ENCODE measurements at places on chromosomes 13 and 19.

GRCh38 chr13:53778937-53779336 lies 750.3 kb downstream of the OLFM4 start:
- no peak for DNase-seq

DNA sequence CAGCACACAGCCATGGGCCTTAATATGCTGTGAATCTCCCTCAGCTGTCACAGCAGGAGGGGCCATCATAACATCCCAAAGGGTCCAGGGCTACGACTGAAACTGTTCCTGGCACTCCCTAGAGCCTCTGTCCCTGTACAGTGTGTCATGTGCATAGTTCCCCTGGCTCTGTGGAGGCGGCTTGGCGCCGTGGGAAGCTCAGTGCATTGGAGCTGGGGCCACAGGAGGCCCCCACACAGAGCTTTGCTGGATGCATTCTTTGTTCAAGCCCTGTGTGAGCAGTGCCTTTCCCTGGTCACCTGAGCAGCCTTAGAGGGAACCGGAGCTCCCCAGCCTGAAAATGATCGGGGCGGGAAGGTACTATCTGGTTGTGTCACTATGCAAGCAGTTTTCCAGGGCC lies 21.4 kb downstream of the UBXN6 start:
- no peak for DNase-seq

- DNase-seq: no peak
Observed at GRCh38 chr19:38869160-38869835, 8.8 kb downstream of the RINL start.

GRCh38 chr13:50747737-50748350 lies 95.6 kb downstream of the DLEU7 start:
- no peak for DNase-seq

DNA sequence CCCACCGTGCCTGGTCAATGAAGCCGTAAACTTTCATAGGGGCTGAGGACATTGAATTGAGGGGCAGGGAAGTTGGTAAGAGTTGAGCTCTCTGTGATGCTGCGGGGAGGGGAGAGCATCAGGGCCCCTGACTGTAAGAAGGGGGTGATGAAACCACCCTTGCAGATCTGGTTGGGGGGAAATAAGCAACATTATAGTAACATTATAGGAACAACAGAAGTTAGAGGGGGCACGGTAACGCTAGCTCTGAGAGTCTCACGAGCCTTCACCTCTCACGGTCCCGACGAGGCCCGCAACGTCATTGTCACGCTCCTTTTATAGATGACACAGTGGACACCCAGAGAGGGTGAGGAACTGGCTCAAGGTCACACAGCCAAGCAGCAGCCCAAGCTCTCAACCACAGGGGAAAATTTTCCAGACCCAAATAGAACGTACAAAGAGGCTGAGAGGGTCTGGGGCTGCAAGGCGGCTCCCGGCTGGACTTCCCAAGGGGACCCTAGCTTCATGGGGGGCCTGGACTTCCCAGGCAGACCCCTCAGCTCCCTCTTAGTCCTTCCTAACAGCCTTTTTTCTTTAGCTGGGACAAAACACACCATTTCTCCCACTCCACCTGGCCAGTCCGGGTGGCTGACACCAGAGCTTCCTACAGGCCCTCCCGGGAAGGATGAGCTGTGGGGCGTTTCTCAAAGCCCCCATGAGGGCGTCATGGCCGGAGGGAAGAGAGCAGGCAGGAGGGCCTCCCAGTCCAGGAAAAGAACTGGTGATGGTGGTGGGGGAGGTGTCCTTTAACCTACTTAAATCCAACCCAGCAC lies 4.1 kb downstream of the TLE5 start:
- no peak for DNase-seq

- DNase-seq: peak; percentile 81
Observed at GRCh38 chr19:13764101-13764807, at the start of gene MRI1. Gene MRI1, plus strand, starts transcription at chr19:13764522. Its CDS starts 67 bp downstream, at chr19:13764589.

GRCh38 chr13:74819549-74819948 lies 662.4 kb downstream of the TBC1D4 start:
- DNase-seq: no peak

DNA sequence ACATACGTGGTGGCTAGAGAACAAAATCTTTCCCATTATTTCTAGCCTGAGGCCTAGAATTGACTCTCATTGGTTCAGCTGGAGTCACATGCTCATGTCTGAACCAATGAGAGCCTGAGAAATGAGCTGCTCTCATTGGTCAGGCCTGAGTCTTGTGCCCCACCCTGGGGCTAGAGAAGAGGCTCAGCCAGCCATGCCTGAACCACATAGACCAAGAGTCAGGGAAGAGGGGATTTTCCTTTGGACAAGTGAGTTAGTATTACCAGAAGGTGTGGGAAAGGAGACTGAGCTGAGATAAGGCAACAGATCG lies 6.9 kb downstream of the FXYD5 start:
- no peak for DNase-seq

DNA sequence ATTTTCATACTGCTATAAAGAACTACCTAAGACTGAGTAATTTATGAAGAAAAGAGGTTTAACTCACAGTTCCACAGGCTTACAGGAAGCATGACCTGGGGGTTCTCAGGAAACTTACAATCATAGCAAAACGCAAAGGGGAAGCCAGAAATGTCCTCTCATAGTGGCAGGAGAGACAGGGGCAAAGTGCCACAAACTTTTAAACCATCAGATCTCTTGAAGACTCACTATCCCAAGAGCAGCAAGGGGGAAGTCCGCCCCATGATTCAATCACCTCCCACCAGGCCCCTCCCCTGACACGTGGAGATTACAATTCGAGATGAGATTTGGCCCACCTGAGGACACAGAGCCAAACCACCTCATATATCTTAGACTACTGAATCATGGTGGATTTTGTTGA lies 198.7 kb downstream of the KCTD12 start:
- DNase-seq: no peak

DNA sequence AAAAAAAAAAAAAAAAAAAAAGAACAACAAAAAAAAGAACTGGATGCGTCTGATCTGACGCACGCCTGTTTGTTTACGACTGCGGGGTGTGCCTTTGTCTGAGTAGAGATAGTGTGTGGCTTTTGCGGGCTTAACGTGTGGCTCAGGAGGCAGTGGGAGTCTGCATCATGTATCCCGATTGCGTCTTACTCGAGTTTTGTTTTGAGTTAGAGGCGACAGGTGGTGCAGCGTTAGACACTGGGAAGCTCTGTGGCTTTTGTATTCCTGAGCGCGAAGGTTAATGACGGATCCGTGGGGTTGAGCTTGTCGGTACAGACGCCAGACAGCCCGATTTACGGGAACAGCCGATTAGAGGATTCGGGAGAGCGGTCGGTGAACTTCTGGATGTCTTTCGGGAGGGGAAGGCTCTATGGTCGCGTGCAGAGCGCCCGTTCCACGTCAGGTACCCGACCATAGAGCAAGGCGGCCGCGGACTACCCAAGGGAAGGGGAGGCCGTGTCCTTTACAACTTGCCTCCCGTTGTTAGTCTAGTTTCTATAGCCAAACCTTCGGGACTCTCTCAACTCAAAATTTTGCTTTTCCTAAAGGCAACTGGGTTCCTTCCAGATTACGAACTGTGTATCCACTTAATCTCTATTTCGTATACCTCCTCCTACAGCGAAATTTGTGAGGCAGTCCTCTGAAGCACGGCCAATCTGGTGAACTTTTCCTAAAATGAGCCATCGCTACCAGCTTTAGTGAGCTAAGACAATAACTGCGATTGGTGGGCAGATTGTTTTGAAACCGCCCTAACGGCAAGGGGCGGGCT lies 926 bp upstream of the HNRNPUL1 start:
- peak; percentile 69 for DNase-seq

DNA sequence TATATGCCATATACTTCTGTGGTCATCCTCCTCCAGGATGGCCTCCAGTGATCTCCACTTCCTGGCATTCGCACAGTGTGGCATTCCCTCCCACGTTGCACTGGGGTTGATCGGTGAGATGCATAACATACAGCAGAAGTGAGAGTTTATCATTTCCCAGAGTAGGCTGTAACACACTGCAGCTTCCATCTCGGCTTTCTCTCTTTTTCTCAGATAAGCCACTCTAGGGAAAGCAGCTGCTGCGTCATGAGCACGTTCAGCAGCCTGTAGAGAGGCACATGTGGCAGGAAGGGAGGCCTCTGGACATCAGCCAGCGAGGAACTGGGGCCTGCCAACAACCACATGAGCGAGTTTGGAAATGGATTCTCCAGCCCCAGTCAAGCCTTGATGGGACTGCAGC lies 807.1 kb downstream of the DIAPH3 start:
- no peak for DNase-seq

DNA sequence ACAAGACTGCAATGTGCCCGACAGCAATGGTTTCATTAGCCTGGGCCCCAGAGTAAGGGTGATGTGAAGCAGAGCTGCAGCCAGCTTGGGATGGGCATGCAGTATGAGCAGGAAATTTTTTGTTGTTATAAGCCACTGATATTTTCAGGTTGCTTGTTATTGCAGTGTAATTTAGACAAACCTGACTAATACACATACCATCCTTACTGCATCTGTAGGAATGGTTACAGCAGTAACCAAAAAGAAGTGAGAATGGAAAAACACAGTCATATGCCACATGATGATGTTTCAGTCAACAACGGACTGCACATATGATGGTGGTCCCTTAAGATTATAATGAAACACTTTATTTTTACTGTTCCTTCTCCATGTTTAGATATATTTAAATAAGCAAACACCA lies 8.6 kb upstream of the POMP start:
- DNase-seq: no peak

DNA sequence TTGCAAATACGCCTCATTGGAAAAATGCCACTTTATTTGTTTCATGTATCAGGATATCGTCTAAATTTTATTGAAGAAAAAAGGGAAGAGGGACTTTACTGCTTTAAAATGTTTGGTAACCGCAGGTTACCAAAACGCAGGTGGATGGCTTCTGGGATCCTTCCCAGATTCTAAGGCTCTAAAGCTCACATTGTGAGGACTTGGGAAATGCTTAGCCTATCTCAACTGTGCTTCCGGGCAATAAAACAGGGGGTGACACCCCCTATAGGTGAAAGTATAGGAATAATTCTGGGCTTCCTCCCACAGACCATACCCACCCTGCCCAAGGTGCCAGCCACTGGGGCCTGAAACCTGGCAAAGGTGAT lies 73.2 kb upstream of the IPO5 start:
- DNase-seq: no peak

DNA sequence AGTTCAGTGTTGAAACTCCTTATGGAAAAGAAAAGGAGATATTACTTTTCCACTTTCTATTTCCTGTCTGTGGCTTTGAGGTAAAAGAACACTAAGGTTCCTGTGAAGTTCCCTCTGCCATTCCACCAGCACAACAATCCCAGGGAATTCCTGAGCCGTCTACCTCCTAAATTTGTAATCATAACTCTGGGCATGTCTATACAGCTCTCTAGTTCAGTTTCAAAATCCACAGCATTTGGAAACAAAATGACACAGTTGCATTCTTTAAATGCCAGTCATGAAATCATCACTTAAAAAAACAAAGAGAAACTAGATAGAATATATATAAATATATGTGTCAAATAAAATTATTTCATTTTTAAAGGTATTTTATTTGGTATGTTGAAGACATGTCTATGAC lies 9.0 kb upstream of the THSD1 start:
- no peak for DNase-seq

GRCh38 chr19:39474139-39474620 lies 6.5 kb upstream of the TIMM50 start:
- DNase-seq: peak; percentile 73

DNA sequence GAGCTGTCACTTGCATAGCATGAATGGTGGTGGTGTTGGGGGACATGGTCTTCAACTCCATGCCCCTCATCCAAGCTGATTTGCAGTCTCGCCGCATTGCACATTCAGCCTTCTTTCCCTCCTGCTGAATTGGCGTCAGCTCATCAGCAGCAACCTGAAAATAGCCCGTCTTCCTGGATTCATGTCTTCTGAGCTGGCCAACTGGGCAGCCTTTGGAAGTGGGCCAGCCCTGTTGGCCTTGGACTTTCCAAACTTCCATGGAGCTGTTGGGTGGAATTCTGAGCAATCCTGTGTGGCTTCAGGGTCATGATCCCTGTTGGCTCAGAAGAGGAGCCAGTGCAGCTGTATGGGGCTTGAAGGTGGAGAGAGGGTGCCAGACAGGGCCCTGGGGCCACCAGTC lies 68.8 kb downstream of the ZNF536 start:
- no peak for DNase-seq

All from liver (tissue), 10 donors.